ENCODE measurements at places on chromosomes 6 and 20.

GRCh38 chr6:151958332-151958731 is 150.8 kb downstream of the ESR1 start:
- peak; percentile 2 for DNase-seq

- peak; percentile 89 for DNase-seq
Observed at GRCh38 chr6:16694781-16695578, 66.3 kb downstream of the ATXN1 start.

DNA sequence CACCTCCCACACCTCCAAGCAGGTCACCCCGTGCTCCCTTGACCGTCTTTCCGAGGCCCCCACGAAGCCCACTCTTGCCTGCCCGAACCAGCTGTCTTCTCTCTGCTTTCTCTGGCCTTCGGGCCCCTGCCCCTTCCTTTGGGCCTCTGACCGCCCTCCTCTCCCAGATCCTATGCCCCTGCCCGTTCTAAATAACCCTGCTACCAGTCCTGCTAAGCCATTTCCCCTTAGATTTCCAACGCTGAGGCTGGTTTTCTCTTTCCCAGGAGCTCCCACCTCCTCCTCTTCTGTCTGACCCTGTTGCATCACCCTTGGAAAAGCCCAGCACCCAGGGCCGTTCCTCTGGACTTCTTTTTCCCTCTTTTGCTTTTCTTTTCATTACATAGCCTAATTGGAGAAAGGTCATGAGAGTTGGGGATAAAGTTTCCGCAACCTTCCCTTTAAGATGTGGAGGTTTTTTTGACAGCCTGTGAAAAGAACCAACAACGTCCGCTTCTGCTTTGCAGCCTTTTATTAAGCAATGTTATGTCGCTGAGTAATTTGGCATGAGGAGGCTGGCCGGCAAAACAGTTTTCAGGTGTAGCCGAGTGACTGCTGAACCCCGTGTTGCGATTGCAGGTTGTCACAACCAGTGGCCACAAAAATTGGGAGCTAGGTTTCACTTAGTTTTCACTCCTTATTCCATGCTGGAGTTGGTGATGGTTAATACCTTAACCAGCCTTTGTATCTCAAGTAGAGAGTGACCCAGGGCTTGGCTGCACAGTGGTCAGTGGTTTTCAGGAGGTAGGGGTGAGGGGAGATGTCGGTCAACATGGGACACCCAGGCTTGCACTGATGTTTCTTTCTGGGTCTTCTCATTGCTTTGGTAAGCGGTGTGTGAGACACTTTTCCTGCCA is 970 bp downstream of the BLTP3A start:
- peak; percentile 51 for DNase-seq

- peak; percentile 65 for DNase-seq
Observed at GRCh38 chr20:62117658-62118057, 4.6 kb upstream of the LSM14B start.

GRCh38 chr6:131960371-131961133 is 9.4 kb upstream of the CCN2 start:
- no peak for DNase-seq

- DNase-seq: no peak
Observed at GRCh38 chr6:17032988-17033634, 68.7 kb upstream of the STMND1 start.

DNA sequence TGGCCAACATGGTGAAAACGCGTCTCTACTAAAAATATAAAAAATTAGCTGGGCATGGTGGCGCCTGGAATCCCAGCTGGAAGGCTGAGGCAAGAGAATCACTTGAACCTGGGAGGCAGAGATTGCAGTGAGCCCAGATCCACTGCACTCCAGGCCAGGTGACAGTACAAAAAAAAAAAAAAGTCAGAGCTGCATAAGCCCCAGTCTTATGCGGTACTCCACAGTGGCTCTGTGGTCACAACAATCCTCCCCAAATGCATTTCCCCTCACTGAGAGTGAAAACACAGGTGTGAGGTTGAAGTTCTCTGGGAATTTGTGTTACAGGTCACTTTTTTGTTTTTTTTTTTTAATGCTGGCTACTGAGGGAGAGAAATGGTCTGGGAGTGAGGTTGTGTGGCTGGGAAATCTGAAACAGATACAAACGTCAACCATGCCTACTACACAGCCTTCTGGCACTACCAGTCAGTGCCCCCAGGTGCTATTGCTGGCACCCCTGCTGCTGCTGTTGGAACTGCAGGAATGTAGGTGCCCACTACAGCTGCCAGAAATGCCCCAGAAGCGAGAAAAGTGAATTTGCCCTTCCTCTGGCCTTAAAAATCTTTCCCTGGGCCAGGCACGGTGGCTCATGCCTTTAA is 5.7 kb downstream of the MRPS26 start:
- DNase-seq: no peak

DNA sequence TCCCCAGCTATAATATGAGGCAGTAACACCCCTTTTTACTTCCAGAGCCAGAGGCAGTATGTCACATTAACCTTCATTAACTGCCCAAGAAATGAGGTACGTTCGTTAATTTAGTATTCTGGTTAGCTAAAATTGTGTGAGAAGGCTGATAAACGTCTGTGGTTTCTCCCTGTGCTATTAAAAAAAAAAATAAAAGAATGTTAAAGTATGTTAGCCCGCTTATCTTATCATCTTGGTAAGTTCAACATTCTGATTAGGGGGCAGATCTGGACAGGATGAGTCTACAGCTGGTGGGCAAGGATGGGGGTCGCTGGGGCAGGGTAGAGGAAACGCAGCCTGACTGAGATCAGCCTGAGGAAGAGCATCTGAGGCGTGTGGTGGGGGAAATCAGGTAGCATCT is 154.0 kb downstream of the PRL start:
- no peak for DNase-seq

GRCh38 chr6:130075879-130076460 is 57.6 kb downstream of the L3MBTL3 start:
- DNase-seq: no peak

DNA sequence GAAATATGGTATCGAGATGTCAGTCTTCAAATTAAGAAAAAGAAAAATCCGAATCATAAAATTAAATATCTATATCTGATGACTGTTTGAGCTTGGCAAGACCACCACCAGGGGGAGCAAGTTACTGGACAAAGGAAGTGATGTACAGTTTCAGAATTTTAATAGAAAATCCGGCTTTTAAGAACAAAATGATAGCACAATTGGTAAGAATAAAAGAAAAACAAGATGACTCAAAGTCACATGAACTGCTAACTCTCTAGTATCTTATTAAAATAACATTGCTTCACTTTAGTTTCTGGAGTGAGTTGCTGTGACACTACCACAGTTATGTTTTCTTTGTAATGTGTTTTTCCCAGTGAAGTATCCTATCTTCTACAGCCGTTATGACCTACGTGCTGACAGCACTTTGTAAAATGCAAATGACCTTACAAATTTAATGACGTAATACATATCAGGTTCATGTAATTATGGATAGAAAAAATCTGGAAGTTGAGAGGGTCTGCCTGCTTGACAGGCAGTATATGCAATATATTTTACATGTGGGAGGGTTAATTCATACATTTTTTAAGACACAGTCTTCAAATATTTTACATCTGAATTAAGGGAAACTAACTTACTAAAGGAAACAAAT is 405.3 kb upstream of the HS3ST5 start:
- DNase-seq: peak; percentile 21

GRCh38 chr6:30870546-30870945 is 13.8 kb upstream of the DDR1 start:
- no peak for DNase-seq

GRCh38 chr6:47661960-47662359 is 36.4 kb upstream of the ADGRF4 start:
- no peak for DNase-seq

DNA sequence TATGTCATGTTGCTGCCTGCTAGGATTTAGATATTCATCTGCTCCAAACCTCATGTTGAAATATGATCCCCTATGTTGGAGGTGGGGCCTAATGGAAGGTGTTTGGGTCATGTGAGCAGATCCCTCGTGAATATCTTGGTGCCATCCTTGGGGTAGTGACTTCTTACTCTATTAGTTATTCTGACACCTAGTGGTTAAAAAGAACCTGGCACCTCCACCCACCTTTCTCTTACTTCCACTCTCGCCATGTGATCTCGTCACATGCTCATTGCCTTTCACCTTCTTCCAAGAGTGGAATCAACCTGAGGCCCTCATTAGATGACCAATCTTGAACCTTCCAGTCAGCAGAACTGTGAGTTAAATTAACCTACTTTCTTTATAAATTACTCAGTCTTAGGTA is 549.4 kb upstream of the SYNCRIP start:
- DNase-seq: peak; percentile 15

DNA sequence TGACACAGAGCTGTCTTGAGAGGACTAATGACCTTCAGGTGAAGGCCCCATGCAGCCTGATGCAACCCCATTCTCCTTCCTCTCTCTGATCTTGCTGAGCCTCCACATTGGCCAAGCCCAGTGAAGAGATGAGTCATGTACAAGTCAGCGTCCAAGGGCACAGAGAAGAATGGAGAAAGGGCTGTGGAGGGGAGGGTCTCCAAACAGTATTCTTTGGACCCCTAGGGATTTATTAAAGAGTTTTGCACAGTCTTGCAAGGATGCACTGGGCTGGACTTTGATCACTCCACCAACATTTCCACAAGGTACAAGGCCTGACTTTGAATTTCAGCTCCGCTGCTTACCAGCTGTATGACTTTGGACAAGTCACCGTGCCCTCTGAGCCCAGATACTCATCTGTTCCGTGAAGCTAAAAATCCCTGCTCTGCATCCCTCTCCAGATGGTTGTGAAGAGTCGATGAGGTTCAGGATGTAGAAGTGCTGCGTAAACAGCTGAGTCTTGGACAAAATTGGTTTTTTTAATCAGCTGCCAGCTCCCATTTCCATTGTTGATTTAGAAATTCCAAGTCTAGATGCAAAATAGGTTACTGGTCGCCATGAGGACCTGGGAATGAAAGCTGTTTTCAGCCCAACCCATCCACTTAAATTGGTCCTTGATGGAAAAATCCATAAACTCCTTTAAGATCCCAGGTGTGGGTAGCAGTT is 14.1 kb upstream of the KCNG1 start:
- no peak for DNase-seq

DNA sequence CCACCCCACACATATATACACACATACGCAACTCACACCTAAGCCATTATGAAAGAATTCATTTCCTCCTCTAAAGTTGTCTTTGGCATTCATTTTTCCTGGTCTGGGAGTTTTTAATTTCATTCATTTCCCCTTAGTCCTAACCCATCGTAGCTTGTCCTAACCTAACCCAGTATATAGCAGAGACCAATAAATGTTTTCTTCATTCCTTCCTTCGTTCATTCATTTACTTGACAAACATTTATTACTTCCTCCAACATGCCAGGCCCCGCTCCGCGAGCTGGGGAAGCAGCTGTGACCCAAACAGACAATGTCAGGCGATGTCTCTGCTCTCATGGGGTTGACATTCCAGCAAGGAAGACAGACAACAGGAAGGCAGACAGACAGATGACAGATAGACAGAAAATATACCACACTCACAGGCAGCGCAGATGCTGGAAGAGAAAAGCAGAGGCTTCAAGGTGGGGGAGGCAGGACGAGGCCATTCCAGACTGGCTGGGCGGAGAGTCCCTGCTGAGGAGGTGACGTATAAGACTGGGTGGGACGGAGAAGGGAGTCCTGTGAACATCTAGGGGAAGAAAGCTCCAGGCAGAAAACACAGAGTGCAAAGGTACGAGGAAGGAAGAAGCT is 33.7 kb upstream of the SIRPA start:
- DNase-seq: no peak

- peak; percentile 69 for DNase-seq
Observed at GRCh38 chr6:166258854-166259276, 49.3 kb downstream of the PRR18 start.

- peak; percentile 67 for DNase-seq
Observed at GRCh38 chr6:1604158-1605003, 5.3 kb upstream of the FOXC1 start.

DNA sequence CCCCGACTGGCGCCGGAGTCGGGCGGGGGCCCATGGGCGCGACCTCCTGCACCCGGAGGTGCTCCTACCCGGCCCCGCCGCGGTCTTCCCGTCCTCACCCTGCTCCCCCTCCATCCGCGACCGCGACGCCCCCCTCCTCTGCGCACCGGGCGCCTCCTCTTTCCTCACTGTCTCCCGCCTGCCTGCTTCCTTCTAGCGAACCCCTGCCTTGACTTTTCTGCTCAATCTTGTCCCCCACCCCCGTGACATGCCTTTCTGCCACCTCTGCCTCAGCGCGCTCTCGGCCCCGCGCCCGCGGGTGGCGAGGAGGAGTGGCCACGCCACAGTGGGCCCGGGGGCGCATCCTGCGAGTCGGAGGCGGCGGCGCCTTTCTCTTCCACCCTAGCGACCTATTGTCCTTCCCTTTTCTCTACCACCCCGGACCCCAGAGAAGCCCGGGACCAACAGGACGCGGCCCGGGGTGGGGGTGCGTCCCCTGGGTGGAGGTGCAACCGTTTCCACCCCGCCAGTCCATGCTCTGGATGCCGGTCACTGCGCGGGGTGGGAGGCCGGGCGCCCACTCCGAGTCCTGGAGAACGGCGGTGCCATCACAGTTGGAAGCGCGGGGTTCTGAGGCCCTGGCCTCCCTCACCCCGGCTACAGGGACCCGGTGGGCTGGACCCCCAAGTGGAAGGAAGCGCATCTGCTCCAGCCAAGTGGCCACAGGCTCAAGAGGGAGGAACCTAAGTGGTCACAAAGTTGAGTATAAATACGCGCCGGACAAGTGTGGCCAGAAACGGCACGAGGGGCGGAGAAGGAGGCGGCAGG is 2.0 kb downstream of the PDE10A start:
- DNase-seq: no peak

- peak; percentile 70 for DNase-seq
Observed at GRCh38 chr6:111210194-111210728, 123.0 kb downstream of the SLC16A10 start.

DNA sequence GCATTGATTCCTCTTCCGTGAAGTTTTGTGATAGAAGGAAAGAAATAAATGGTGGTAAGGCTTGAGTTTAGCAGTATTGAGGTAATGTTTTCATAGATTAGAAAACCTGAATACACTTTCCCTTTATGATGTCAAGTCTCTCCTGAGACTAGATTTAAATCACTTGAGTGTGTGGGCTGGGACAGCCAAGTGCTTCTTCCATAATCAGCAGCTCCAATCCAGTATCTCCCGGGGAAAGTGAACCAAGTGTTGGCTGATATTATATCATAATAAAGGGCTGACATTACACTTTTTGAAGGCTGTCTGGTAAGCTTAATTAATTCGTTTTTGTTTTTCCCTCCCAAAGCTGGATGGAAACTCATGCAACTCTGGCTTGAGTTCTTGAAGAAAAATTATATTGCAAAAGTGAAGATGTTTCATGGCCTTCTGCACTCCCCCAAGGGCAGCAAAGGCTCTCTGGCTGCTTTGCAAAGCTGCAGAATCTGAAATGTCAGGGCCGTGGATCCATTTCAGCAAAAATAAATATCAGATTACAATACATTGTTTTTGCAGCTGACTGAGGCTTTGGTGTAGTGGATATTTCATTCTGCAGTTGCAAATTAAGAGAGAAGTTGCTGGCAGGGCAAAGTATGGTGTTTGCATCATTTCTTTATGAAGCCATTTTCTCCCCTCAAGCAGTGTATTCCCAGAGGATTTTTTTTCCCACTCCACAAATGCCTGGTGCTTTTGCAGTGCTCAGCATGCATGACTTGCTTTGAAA is 101.2 kb downstream of the MKKS start:
- DNase-seq: no peak

GRCh38 chr6:121338956-121339355 is 4.7 kb upstream of the TBC1D32 start:
- DNase-seq: no peak

GRCh38 chr20:25470045-25470444 is 62.6 kb downstream of the GINS1 start:
- peak; percentile 48 for DNase-seq

GRCh38 chr6:126526547-126526946 is 186.6 kb downstream of the CENPW start:
- DNase-seq: no peak

Data from activated CD4-positive, alpha-beta T cell treated with anti-CD3 and anti-CD28 coated beads, Interleukin-10, Interleukin-2, amounts not matched to agents 100 ng/mL and 50 ng/mL, durations not matched to agents 16 hours and 8 hours (primary cell).